Sciatic nerve (tissue), 2 donors: ENCODE measurements at places on chromosomes 11 and 22. TPM values are rescaled to one million over a fixed set of nuclear protein-coding genes. Genes with fewer than 3 reads are reported as not detected.

Gene OR10G8
- total RNA-seq, result not detected

Gene SPDYC
- total RNA-seq, result not detected

Gene THAP7
- total RNA-seq, result 21.9 TPM

Gene CCDC89
- 1.2 TPM for total RNA-seq

Gene CSF2RB
- total RNA-seq, result 10.1 TPM

Gene APOBEC3B
- 2.2 TPM for total RNA-seq

Gene UCP3
- 2.6 TPM for total RNA-seq

Gene FOSL1
- total RNA-seq, result 5.6 TPM

Gene VSIG10L2
- total RNA-seq, result not detected

Gene PIWIL4
- 7.8 TPM for total RNA-seq

Gene KRTAP5-9
- total RNA-seq, result 0.40 TPM

Gene KCNK4
- not detected for total RNA-seq

Gene KDM4D
- total RNA-seq, result 0.80 TPM

Gene CYP2D6
- total RNA-seq, result 2.0 TPM

Gene CNTF
- total RNA-seq, result 426 TPM
